ENCODE measurements at places on chromosomes 13 and 19.
A peak's percentile ranks its signal among the peaks of the same experiment; 100 is the strongest.

GRCh38 chr19:48338253-48338755 lies 13.0 kb downstream of the EMP3 start:
- no peak for DNase-seq

DNA sequence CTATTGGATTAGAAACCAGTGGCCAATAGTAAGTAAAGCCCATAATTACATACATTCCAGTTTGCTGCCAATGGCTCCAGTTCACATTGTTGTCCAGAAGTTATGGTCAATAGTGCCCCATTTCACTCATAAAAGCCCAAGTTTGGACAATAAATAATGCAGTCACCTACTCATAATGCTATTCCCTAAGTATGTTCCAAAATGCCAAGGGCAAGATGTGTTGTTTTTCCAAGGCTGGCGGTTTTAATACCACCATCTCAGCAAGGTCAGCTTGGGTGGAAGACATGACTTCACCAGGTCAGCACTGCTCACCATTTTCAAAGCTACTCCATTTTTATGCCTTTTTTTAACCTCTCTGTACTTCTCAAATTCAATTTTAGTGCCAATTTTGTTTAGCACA lies 32.7 kb downstream of the KCTD12 start:
- DNase-seq: no peak

GRCh38 chr13:50229960-50230661 lies 214.9 kb downstream of the KCNRG start:
- DNase-seq: no peak

DNA sequence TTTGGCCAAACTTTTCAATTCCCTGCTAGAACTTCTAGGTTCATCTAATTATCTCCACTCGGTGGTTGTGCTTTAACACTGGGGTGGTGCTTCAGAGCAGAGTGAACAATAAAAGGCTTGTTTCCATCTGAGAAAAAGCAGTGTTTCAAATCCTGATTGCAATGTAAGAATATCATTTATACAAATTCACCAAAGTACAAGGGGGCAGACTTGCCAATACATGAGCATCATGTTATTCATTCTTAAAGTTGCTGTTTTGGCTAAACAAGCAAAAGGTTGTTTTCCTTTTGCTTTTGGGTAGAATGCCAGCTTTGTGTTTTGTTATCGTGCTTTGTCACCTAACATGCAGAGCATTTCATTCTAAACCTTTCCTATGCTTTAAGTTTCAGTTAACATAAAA lies 78.5 kb upstream of the UBAC2 start:
- DNase-seq: no peak

- DNase-seq: no peak
Observed at GRCh38 chr13:113456116-113456702, 2.9 kb upstream of the ADPRHL1 start.

DNA sequence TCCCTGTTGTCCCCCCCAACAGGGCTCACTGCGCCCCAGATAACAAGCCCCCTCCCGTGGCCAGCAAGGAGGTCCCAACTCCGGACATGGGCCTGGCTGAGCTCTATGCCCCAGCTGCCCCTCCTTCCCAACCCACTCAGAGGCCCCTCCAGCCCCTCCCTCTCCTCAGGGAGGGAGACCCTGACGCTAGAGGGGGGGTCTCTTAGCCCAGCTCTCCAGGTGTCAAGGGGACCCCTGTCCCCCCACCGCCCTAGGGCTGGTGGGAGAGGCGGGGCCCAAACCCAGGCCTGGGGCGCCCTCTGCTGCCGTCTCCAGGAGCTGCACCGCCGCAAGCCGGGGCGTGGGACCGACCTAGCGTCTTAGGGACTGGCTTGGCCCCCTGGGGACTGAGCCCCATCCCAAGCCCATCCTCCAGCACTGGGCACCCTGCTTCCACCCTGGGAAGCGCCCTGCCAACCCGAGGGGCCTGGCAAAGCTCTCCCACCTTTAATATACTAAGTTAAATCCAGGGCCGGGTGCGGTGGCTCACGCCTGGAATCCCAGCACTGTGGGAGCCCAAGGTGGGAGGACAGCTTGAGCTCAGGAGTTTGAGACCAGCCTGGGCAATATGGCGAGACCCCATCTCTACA lies 1.4 kb downstream of the GRIN3B start:
- DNase-seq: peak; percentile 58

GRCh38 chr13:94233401-94233800 lies 246.1 kb downstream of the DCT start:
- DNase-seq: no peak

GRCh38 chr13:67493835-67494234 lies 263.7 kb upstream of the PCDH9 start:
- no peak for DNase-seq

DNA sequence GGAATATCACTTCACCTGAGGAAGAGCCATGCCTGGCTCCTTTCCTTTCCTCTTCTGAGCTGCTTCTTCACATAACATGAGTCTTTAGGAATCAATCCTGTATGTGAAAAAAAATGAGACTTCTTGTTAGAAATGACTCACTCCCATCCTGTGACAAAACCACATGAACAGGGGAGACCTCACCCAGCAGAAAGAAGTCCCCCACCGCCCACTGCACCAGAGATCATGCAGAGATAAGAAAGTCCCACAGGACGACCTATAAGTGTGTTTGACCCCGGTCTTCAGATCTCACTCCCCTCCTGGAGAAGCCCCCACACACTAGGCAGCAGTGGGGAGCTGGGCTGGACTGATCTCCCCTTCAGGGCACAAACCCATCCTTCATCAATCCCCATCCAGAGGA lies 7.8 kb downstream of the ZNF600 start:
- DNase-seq: no peak

GRCh38 chr19:34461375-34462100 lies 20.0 kb upstream of the WTIP start:
- no peak for DNase-seq

GRCh38 chr13:23673867-23674605 lies 103.8 kb downstream of the TNFRSF19 start:
- no peak for DNase-seq

- no peak for DNase-seq
Observed at GRCh38 chr19:44072543-44073401, 813 bp downstream of the ZNF284 start.

Data from stimulated activated CD4-positive, alpha-beta T cell treated with anti-CD3 and anti-CD28 coated beads, Interleukin-12 subunit alpha, Interleukin-12 subunit beta, amount 100 ng/mL, for 48 hours (primary cell).